ENCODE measurements at places on chromosomes 1 and 21. TPM values are rescaled to one million over a fixed set of nuclear protein-coding genes. Genes with fewer than 3 reads are reported as not detected.

The ZNF683 gene
- total RNA-seq: not detected

The ERICH3 gene
- total RNA-seq: 29.6 TPM

The TSNAX gene
- total RNA-seq: 51.4 TPM

DNA sequence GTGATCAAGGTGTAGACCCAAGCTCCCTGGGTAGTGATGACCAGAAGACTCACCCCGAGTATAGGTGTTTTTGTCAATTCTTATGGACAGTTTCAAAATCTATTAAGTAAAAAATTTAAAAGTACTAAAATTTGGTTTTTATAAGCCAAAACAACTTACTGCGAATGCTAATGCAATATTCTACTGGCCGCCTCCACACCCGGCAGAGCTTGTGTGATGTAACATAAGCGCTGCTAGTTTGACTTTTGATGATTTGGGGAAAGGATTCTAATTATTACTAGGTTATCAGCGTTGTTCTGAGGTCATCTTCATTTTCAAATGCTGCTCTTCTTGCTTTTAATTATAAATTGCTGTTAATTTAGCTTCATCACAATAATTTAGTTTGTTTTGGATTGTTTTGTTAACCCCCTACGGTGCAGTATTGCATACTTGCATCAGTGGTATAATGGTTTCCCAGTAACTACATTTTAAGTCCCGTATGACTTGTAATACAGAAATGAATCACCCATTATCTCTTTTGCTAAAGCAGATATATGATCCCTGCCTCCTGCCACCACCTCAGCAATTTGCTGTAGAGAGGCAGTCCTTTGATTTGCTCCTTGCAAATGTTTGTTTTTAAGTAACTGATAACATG is 178.0 kb downstream of the SDCCAG8 start:
- no peak for DNase-seq

GRCh38 chr1:84146411-84147032 is 2.5 kb downstream of the PRKACB start:
- no peak for DNase-seq
